Hepatocyte (in vitro differentiated cells): ENCODE measurements at places on chromosomes 1 and 21.

- no peak for DNase-seq
Measured at GRCh38 chr21:45255381-45256020, 32.2 kb downstream of the POFUT2 start.

DNA sequence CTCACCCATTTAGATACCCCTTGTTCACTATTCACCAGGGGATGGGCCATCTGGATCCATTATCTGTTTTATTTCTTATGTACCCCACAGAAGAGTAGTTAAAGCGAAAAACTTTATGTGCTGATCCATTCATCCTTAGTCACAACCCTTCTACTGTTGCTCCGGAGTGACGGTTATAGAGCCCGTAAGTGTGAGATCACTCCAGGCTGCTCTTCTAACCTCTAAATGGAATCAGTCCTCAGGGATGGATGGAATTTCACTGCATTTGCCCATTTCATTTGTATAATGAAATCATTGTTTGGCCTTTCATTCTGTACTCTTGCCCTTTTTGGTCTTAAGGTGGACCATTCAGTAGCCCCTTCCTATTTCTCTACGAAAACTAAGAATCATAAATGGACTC lies 409.3 kb upstream of the RUNX1 start:
- no peak for DNase-seq

DNA sequence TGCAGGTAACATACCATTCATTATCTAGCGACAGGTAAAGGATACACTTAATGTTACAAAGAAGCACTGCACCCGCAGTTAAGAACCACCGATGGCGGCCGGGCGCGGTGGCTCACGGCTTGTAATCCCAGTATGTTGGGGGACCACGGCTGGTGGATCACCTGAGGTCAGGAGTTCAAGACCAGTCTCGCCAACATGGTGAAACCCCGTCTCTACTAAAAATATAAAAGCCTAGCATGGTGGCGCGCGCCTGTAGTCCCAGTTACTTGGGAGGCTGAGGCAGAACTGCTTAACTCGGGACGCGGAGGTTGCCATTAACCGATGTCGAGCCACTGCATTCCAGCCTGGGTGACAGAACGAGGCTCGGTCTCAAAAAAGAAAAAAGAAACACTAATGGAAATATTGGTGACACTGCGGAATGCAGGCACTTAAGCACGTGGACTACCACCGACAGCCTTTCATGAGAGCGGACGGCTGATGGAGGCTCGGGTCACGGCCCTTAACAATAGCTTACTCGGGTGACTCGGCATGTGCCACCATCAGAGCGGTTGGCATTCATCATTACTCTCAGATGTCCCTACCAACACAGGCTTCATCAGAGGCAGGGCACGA lies 542 bp downstream of the GAS5 start:
- no peak for DNase-seq

DNA sequence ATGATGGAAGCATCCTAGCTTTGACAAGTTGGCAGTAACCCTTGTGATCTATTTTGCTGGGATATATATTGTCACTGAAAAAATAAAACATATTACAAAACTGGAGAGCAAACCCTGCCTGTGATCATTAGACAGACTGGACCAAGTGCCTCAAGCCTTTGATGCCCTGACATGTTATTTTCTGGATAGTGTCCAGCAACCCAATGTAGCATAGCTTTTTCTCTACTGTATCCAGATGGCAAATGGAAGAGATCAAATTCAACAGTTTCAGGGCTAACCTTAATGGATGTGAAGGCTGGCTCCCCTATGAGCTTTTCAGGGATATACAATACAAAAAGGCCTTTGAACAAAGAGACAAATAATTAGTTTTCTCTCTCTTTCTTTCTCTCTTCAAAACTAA lies 25.1 kb downstream of the WARS2 start:
- no peak for DNase-seq

DNA sequence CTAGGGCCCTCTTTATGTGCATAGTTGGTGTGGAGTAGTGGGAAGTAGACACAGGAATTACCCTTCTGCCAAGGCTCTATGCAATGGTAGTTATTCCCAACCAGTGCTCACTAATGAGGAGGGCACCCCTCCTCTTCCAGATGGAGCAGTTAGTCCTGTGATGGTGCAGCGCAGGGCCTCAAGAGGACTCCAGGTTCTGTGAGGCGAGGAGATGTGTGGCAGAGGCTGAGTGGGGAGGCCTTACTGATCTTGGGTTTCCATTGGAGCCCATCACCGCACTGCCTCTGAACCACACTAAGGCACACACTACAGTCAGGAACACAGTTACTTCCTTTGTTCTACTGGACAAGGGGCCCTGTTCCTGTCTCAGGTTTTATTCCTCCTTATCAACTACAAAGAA lies 122.5 kb upstream of the POU3F1 start:
- DNase-seq: no peak

DNA sequence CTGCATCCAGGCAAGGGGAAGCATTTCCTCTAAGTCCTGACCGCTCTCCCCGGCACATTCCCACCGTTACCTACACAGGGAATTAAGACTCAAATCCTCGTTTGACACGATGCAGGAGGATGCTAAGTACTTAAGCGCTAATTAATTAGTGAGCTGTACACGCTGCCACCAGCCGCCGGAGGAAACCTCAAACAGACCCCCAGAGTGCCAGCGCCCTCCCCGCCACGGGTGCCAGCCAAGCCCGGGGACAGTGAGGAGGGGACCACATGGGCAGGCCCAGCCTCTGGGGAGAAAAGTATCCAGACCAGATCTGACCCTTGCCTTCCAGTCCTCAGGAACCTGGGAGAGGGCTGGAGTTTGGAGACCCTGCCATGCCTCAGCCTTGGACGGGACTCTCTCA lies 17.4 kb upstream of the CASZ1 start:
- DNase-seq: no peak

DNA sequence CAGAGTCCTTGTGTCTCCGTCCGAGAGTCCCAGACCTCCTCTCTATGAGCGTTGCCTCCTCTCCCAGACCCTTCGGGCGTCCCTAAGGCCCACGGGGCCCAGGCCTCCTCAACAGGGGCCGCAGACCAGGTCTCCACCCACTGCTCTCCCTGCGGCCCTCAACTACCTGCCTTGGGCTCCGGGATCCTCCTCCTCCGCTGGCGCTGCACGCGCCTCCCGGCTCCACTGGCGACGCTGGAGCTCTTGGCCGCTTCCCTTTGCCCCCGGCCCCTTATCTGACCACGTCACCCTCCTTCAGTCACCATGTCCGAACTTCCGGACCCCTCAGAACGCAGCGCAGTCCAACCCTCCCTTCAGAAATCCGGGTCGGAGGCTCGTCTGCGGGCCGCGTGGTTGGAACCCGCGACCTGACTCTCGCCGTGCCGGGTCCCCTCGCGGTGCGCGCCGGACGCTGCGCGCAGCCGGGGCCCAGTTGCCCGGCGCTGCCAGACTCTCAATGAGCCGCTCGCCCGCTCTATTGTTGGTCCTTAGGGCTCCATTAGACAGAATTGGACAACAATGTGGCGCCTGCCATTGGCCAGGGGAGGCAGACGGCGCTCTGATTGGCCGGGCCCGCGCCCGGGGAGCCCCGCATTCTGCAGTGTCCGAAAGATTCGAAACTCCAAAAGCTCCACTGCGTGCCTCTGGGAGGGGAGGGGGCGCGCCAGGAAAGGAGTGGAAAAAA lies at the start of gene DMRTA2:
Gene DMRTA2 (minus strand): TSS at position 498 of the 724 bp plus-strand sequence. CDS start 1,907 bp downstream, outside the sequence.
- DNase-seq: no peak

DNA sequence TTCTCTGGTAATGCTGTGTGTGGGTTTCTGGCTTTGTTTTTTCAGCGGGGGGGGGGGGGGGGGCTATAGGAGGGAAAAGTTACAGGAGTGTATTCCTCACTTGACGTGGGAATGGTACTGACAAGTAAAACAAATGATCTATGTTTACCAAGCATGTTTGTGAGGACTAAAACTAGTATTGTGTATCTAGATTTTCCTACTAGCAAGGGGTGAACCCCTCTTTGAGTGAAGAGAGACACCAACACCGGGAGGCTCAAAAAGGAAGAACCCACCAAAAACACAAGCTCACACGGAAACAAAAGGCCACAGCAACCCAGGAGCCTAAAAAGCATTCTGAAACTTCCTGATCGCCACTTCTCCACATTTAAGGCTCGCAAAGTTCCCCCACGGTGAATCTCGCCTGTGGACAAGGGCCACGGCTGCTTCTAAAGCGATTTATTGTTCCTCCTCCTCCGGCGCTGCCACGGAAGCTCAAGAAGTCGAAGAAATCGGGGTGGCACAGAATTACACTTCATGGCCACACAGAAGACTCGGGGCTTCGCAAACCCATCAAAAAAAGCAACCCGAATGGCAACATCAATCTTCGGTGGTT lies 703 bp downstream of the PUM1 start:
- no peak for DNase-seq

- DNase-seq: no peak
Measured at GRCh38 chr1:59510249-59510648, 213.4 kb downstream of the FGGY start.

- no peak for DNase-seq
Measured at GRCh38 chr1:2416403-2416802, 4.0 kb upstream of the PEX10 start.

DNA sequence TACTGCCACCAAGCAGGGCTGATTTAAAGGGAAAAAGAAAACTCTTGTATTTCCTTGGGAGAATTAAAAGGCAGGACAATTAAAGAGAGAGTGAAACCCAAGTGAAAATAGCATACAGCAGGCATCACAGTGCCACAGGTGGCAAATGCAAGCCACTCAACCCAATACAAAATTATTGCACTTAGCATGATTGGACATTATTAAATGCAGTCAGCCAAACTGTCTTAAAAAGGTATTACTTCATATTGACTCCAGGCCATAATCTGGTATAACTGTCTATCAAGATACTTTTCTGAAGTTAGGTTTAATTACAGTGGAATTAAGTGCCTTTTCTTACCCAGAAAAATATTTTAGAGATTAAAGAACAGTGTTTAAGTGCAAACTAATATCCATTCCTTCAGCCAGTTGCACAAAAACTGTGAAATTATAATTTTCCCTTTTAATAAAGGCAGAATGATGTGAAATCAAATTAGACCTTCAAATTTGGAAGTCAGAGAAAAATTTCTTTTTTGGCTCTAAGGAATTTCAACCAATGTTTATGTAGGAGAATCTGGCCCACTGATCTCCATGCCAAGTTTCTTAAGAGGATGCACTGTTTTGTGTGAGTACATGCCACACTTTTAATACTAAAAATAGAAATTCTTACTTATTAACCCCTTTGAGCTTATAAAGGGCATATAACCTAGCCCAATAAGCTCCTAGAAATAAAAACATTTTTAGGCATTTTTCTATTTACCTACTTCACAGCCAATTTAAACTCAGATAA lies 15.2 kb downstream of the SLC30A10 start:
- DNase-seq: no peak

DNA sequence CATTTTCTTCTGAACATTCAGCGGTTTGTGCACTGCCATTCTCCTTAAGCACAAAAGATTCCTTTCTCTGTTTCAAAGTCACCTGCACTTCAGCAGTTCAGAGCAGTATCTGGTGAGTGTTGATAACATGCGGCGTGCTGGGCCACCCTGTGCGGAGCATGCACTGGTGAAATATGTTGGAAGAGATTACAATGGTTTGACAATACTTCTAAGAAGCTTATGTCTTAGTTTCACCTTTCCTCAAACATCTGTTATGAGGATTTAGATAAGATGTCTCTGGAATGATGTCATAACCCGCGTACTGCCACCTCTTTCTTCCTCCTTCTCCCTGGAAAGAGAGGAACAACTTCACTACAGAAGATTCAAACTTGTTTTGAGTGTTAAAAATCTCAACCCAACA lies 650.3 kb downstream of the AJAP1 start:
- DNase-seq: no peak

DNA sequence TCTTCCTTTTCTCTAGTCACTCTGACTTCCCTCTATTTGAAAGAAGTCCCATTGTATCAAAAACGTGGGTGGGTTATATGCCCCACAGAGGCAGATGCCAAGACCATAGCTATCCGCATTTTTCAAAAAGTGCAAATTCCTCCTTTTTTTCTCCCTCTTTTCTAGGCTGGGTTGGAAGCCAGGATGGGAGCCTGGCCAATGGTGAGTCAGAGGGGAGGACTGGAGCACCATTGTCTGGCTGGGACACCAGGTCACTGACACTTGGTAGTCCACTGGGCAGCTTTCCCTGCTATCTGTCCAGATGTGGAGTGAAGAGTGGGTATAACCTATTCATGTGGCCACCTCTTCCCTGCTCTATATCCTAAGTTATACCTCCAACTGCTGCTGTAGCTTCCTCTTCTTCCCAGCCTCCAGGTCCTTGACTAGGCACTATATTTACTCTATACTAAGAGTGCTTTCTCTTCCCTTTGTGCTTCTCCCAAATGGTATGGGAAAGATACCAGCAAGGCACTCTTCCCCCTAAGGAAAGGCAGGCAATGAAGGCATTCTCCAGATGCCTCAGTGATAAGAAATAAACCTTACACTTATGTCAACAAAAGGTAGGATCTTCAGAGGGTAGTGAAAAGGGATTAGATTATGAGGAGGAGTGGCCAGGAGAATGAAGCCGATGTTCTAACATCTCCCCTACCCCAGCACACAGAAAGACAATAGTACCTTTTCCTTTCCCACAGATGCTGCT lies 12.9 kb downstream of the PI4KB start:
- no peak for DNase-seq

DNA sequence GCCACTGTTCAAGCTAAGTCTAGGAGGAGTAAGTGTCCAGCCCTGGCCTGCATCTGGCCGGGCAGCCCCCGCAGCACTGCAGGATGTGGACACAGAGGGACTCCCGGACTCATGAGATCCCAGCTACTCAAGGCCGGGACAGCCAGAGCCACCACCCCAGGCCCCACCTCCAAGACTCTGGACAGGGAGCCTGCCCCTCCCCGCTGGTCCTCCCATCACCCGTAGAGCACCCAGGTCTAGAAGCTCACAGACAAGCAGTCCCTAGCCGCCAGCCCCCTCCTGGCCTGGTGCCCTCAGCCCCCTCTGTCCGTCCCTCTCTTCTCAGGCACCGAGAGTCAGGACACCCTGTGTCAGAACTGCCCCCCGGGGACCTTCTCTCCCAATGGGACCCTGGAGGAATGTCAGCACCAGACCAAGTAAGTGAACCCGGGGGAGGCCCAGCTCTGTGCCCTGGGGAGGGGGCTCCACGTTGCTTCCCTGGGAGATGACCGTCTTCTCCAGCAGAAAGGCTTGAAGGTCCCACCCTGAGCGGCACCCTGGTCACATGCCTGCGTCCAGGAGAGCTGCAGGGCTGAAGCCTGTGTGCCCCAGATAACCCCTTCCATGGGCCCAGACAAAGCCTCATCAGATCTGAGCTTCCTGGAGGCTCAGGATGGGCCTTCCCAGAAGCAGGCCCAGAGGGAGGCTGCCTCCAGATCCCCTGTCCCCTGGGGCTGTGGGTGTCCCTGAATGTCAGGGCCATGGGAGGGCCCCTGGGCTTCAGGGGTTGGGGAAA lies 4.3 kb downstream of the TNFRSF14 start:
- DNase-seq: no peak
